Adipose tissue (tissue), 3 donors: ENCODE measurements at places on chromosomes 3 and 15. TPM values are rescaled to one million over a fixed set of nuclear protein-coding genes. Genes with fewer than 3 reads are reported as not detected.

Gene WDR53
- 8.5 TPM for polyA plus RNA-seq

Gene GOLGA6L7
- not detected for polyA plus RNA-seq

Gene COL6A6
- polyA plus RNA-seq, result 0.10 TPM

Gene STARD9
- 0.78 TPM for polyA plus RNA-seq

Gene ARPP21
- polyA plus RNA-seq, result 0.13 TPM

Gene IGSF11
- polyA plus RNA-seq, result 0.06 TPM

Gene TMEM266
- polyA plus RNA-seq, result 0.04 TPM

Gene EFCAB12
- polyA plus RNA-seq, result 1.1 TPM

Gene GOLGA8O
- 0.45 TPM for polyA plus RNA-seq

Gene MORC1
- 0.01 TPM for polyA plus RNA-seq

Gene GRAMD1C
- polyA plus RNA-seq, result 2.8 TPM
